Iris pigment epithelial cell (primary cell): ENCODE measurements at places on chromosomes 4 and X.

DNA sequence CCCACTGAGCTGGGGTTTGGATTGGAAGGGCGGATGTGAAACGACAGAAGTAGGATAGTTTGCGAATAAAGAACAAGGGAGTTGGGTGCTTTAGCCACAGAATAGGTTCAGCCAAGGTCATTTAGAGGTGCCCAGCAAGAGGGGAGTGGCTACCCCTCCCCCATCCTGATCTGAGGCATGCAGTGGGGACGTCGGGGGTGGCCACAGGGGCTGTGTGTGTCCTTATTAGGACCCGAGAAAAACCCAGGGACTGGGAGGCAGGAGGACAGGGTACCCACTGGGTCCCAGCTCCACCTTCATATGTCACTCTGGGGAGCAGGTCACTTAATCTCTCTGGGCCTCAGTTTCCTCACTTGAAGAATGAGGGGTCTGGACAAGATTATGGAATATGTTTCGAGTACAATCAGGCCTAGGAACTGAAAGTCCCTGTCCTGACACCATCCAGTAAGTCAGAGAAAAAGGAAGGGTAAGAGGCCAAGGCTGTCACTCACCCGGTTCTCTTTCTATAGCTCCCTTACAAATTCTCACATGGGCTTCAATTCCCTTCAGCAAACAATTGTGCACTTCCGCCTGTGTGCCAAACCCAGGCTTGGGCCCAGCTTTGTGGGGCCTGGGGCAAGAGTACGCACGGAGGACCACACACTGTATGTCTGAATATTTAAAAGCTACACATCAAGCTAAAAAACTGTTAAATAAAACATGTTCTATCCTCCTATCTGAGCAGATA, 4.2 kb upstream of the NYX start:
- no peak for DNase-seq

DNA sequence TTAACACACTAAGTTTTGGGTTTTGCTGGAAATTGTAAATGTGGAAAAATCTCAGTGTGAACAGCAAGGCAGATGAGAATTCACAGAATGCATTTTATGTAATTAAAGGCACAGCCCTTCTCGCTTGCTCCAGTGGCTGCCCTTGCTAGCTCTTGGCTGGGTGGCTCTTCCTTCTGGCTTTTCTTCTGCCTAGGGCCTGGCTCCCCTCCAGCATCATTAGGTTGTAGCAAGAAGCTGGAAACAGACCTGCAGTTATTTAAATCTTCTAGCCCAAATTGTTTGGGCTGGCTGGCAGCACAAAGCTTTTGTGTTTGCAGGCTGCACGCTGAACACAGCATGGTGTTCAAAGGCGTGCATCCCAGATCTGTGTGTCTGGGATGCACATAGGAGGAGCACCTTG, 56.5 kb downstream of the LIMCH1 start:
- DNase-seq, result no peak

- peak; percentile 19 for DNase-seq
Observed at GRCh38 chr4:4395849-4396627, 9.1 kb downstream of the NSG1 start.

- peak; percentile 10 for DNase-seq
Observed at GRCh38 chrX:111020283-111020682, 75.7 kb upstream of the PAK3 start.

DNA sequence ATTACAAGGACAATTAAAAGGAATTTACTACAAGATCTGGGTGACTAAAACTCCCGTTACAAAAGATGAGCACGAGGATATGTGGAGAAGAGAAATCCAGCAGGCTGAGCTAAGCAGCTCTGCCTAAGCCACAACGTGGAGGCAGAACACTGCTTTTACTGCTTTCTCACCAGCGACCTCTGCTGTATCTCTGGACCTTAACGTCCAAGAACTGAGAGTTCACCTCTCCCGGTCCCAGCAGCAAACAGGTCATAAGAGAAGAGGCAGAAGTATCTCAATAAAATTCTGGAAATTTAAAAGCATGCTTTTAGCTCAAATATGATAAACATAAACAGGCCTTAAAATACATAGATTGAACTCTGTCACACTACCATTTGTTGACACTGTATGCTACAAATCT, 81.0 kb downstream of the ADGRA3 start:
- DNase-seq, result peak; percentile 76

- peak; percentile 62 for DNase-seq
Observed at GRCh38 chr4:6873792-6874461, 35.7 kb upstream of the TBC1D14 start.

DNA sequence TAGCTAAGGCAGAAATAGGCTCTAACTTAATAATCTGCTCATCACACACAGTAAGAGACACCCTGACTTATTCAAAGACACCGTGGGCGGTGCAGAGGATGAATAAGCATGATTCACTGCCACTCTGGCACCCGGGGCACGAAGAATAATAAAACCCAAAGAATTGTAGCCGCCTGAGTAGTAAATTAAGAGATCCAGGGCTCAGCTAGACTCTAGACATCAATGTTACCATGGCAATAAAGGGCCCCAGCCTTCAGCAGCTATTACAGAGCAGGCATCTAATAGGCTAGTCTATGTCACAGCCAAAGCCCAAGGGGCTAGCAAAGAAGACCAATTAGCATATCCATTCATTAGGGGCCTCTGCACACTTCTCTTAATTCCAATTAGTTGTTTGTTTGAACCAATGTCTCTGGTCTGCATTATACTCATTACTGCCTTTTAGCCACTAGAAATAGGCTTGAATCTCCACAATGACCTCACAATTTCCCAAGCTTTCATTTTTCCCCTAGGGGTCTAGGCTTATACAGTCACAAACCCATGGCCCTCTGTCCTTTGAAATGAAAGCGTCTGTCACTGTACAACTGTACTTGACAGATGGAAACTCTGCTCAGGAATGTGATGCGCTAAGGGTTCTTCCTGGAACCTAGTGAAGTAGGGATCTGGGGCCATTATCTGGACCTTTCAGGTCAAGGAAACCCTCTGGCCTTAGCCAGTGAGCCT, 3.0 kb upstream of the ATP1B4 start:
- peak; percentile 13 for DNase-seq

GRCh38 chr4:178812866-178813265, 1370.6 kb upstream of the AGA start:
- DNase-seq, result no peak

- DNase-seq, result no peak
Observed at GRCh38 chr4:94892051-94892450, 134.3 kb downstream of the BMPR1B start.

- peak; percentile 2 for DNase-seq
Observed at GRCh38 chr4:27764526-27764837, 903.8 kb downstream of the STIM2 start.

GRCh38 chrX:47182106-47182700, 11.4 kb upstream of the UBA1 start:
- DNase-seq, result no peak

DNA sequence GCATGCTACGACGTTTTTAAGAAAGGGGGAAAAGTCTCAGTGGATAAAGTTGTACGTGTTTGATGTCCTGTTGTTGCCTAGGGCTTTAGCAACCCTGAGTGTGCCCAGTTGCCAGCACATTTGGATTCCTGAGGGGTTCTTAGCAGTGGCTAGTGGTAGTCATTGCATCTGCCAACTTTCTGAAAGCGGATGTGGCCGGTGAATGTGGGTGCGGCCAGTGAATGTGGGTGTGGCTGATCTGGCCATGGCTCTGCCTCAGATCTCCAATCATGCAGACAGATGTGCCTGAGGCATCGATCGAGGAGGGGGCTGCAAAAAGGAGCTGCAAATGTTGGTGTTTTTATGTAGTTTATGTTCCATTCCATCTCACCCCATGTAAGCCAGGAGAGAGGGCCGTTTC, 41.5 kb upstream of the FAT1 start:
- DNase-seq, result peak; percentile 61

DNA sequence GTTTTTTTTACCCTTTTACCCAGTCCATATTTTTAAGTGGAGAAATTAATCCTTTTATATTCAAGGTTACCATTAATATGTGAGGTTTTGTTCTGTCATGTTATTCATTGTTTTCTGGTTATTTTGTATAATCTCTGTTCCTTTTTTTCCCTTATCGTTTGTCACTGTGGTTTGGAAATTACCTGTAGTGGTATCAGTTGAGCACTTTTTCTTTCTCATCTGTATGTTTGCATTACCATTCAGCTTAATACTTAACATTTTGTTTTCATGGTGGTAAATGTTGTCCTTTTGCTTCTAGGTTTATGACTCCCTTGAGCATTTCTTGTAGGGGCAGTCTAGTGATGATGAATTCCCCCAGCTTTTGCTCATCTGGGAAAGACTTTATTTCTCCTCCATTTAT, 6.6 kb downstream of the ETDC start:
- no peak for DNase-seq

GRCh38 chr4:7075962-7076695, 8.3 kb upstream of the GRPEL1 start:
- no peak for DNase-seq

DNA sequence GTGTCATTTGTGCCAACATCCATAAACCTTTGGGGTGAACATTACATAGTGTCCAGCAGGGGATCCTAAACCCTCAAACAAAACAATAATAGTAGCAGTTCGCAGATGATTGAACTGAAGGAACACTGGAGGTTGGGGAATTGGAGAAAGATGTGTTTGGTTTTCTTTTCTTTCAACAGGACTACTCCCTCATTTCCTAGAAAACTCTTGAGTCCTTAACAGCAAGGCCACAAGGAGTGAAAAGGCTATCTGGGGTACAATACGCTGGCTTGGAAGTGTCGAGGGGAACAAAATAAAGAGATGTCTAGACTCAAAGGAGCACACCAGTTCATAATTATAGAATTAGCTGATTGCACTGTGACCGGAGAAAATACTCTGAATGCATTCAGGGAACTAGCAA, 72.1 kb downstream of the IDS start:
- DNase-seq, result no peak
